ENCODE measurements at places on chromosomes 4 and X.

- DNase-seq: no peak
Observed at GRCh38 chrX:113421432-113421831, 580.8 kb upstream of the AMOT start.

DNA sequence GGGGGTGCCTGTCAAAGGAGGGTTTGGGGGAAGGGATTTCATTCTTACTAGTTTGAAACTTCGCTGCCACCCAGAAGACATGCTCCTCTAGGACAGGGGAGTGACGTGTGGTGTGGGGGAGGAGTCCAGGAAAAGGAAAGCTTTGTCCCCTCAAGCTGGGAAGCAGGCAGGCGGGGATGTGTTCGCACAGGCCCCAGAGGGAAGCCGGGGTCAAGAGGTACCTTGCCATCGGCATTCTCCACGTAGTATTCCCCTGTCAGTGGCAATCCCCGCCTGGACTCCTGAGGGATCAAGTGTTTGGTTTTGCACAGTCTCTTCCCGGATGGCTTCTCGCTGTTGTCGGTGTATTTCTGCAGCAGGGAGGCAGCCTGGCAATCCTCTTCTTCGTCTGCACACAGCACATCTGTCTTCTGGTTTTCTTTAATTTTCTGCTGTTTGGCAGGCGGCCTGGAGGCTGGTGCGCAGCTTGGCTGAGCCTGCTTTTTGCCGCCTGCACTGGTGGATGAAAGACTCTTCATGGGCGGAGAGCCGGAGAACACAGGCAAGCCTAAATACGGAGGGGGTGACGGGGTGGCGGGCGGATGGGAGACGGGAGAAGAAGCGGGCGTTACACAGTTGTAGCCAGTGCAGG lies 35.1 kb downstream of the BCOR start:
- DNase-seq: no peak

- DNase-seq: no peak
Observed at GRCh38 chr4:146278986-146279385, 64.6 kb downstream of the REELD1 start.

GRCh38 chr4:16942491-16942890 lies 44.0 kb upstream of the LDB2 start:
- no peak for DNase-seq

DNA sequence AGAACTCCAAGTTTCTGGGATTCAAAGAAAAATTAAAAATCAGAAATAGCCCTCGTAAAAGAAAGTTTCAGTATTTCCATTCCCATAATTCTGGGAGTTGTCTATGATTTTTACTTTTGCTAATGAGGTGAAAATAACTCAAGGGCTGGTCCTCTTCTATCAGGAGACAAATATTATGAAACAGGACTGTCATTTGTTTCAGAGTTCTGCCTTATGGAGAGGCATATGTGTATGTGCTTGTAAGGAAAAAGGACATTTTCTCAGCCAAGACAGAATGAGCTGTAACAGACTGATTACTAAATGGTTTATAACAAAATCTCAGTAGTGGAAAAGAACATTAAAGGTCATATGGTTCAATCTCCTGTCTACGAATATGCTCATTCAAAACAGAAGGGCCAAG lies 59.0 kb upstream of the TAB3 start:
- no peak for DNase-seq

DNA sequence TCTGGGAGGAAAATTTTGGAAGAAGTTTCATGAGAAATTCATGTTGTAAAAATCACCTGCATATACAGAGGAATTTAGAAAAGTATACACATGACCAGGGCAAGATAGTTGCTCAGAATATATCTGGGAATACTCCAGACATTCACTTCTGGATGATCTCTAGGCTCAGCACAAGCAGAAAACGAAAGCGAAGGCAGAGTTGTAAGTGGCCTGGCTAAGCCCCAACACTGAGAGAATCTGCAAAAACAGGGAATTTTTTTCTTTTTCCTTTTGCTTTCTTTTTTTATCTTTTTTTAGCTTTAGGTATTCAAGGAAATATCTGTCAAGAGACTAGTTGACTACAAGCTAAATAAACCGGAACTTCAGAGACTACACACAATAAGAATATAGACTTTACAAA lies 207.2 kb downstream of the FGF13 start:
- DNase-seq: no peak

DNA sequence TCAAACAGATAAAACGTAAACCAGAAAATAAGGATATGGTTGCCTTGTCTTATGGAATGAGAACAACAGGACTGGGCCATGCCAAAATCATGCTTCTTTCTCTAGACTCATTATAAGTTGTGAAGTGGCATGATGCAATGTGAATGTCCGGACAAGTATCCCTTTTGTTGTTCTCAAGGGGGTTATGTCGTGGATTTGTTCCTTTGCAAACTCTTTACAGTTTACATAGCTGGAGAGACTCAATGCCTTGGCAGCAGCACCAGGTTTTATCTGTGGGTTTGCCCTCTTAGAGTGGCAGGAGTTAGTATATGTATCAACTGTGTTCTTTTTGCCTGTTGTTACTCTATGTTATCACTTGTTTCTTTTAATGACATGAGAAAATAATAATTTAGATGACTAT lies 41.4 kb downstream of the SPRY1 start:
- no peak for DNase-seq

GRCh38 chr4:90584051-90584450 lies 456.9 kb downstream of the CCSER1 start:
- no peak for DNase-seq

DNA sequence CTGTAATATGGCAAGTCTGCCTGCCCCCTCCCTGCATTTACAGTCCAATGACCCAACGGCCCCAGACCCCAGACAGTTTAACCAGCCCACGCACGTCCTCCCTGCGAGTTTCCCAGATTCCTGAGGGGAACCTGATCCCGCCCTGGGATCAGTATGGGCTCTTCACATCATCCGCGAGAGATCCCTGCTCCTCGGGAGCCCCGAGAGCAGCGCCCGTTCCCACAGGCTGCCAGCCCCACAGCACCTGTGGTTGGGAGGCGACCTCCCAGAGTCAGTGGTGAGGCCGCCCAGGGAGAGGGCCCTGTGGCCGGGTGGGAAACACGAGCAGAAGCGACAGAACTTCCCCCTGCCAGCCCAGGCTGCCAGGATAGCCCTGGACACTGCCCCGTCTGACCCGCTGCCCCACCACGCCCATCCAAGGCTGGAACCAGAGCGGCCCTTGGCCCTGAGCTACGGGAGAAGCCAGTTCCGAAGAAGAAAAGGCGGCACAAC lies 32.8 kb downstream of the TSC22D3 start:
- DNase-seq: no peak

DNA sequence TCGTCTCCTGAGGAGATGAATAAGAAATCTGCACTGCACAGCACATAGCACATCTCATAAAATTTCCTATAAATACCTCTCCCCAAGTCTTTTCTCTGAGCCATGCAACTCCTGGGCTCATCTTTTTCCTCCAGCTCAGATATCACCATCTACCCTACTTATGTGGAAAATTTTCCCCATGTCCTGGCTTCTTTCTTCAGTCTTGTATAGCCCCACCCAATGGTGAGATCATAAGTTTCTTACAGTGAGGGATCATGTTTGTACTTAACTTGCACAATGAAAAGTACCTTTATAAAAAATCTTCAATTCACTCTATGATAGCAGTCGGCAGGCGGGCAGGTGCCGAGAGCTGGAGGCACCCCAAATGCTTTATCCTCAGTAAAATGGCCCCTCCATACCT lies 198.6 kb upstream of the S100G start:
- DNase-seq: no peak

- no peak for DNase-seq
Observed at GRCh38 chr4:138242076-138242833, at the start of gene SLC7A11. SLC7A11 (minus strand) TSS chr4:138242349; CDS start chr4:138242069, 280 bp downstream.

DNA sequence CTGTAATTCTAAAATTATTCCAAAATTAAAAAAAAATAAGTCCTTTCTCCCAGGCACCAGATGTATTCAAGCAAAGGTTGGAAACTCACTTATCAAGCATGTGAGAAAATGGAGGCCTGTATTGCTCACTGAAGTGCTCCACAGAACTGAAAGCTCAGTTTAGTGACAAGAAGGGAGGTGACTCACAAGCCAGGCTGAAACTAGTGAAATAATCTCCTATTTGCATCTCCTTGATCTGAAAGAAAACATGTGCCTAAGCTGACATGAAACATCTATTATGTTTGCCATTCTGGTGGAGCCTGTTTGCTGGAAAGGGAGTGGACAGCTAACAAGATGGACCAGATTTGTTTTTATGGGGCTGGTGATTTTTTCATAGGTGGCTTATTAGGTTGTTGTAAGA lies 54.0 kb upstream of the AMELX start:
- DNase-seq: no peak

GRCh38 chr4:169485791-169486742 lies 126.3 kb downstream of the NEK1 start:
- DNase-seq: no peak

GRCh38 chrX:43552156-43552555 lies 103.9 kb upstream of the MAOA start:
- no peak for DNase-seq

GRCh38 chr4:183200453-183200852 lies 101.4 kb downstream of the WWC2 start:
- no peak for DNase-seq

DNA sequence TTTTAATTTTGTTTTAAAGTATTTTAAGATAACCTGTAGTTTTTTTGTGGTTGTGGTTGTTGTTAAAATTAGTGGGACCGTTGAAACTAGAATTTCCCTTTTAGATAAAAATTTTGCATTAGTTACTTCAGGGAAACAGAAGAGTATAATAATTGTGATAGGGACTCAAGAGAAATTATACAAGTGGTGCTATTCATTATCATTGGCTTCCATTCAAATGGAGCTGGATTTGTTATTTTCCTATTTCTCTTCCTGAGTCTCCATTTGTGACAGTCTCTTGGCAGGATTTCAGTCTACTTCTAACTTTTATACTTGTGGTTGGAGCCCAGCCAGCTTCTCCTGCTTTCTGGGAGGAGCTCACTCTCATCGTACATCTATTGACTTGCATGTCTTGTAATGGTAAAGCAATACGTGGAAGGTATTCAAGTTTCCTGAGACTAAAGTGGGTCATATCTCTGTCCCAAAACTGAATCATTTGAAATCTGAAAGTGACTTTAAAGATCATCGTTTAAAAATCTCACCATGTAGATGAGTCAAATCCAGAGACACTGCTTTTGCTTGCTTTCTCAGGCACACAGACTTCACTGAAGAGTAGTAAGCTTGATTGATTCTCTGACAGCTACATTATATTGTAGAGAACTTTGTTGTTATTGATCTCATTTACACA lies 155.8 kb downstream of the RPA4 start:
- DNase-seq: no peak

- DNase-seq: no peak
Observed at GRCh38 chrX:23729214-23729613, 13.9 kb downstream of the ACOT9 start.

Measured in stimulated activated CD8-positive, alpha-beta memory T cell treated with anti-CD3 and anti-CD28 coated beads, Interleukin-12 subunit alpha, Interleukin-12 subunit beta, amount 100 ng/mL, for 4 hours (primary cell).